Left colon (tissue), 2 donors: ENCODE measurements at places on chromosomes 16 and 17. TPM values are rescaled to one million over a fixed set of nuclear protein-coding genes. Genes with fewer than 3 reads are reported as not detected.

- DNase-seq = no peak
Observed at GRCh38 chr16:89598199-89598598, 15.2 kb upstream of the DPEP1 start.

CCDC200 gene
- total RNA-seq = not detected

SLC16A11 gene
- total RNA-seq = 0.84 TPM

DNA sequence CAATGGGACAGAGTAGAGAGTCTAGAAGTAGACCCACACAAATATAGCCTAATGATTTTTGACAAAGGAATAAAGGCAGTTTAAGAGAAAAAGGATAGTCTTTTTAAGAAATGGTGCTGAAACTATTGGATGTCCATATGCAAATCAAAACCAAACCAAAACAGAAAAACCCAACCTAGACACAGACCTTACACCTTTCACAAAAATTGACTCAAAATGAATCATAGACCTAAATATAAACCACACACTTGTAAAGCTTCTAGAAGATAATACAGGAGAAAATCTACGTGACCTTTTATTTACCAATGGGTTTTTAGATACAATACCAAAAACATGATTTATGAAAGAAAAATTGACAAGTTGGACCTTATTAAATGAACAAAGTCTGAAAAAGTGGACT is 66.4 kb upstream of the MPHOSPH6 start:
- no peak for DNase-seq

DNA sequence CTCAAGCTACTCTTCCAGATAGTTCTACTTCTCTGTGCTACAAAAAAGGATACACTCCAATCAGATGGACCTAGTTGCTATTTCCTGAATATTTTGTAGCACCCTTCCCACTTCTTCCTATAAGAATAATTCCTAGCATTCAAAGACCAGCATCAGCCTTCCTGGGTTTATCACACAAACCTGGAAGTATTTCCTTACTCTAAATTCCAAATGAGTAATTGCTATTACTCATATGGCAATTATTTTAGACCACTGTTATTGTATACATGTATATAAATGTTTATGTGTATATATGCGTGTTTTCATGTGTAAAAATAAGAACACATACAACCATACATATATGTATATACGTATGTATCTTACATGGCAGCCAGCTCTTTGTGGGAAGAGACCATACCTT is 130.6 kb downstream of the MYO1D start:
- no peak for DNase-seq

ZNF385C gene
- 0.40 TPM for total RNA-seq

DNA sequence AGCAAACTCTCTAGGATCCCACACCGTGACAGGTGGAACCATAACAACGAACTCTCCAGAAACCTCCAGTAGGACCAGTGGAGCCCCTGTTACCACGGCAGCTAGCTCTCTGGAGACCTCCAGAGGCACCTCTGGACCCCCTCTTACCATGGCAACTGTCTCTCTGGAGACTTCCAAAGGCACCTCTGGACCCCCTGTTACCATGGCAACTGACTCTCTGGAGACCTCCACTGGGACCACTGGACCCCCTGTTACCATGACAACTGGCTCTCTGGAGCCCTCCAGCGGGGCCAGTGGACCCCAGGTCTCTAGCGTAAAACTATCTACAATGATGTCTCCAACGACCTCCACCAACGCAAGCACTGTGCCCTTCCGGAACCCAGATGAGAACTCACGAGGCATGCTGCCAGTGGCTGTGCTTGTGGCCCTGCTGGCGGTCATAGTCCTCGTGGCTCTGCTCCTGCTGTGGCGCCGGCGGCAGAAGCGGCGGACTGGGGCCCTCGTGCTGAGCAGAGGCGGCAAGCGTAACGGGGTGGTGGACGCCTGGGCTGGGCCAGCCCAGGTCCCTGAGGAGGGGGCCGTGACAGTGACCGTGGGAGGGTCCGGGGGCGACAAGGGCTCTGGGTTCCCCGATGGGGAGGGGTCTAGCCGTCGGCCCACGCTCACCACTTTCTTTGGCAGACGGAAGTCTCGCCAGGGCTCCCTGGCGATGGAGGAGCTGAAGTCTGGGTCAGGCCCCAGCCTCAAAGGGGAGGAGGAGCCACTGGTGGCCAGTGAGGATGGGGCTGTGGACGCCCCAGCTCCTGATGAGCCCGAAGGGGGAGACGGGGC is 1.3 kb downstream of the SPN start:
- peak; percentile 39 for DNase-seq

USP43 gene
- total RNA-seq = 14.4 TPM
